ENCODE measurements at places on chromosomes 12 and 14.

DNA sequence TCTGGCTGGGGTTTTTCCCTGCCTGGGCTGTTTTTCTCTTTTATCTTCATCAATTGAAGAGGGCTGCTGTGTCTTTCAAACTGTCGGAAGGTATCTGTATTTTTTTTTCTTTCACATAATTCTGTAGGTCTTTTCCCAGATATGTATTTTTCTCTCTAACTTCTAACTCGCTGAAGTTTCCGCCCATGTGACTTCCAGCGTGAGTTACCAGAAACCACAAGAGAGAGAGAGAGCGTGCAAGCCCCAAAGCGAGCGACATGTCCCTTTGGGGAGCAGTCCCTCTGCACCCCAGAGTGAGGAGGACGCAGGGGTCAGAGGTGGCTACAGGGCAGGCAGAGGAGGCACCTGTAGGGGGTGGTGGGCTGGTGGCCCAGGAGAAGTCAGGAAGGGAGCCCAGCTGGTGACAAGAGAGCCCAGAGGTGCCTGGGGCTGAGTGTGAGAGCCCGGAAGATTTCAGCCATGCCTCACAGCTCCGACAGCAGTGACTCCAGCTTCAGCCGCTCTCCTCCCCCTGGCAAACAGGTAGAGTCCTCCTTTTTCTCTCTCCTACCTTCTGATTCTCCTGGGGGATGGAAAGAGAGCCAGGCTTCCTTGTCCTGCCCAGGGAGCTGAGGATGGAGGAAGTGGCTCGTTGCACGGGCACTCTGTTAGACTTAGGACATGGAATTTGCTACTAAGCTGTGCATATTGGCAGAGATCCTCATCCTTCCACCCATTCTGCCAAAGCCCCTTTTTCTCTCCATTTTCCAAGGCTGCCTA, at the start of gene BATF:
Gene BATF (plus strand): TSS at position 246 of the 759 bp plus-strand sequence. CDS start 214 bp downstream, at position 460.
- peak; percentile 88 for DNase-seq

DNA sequence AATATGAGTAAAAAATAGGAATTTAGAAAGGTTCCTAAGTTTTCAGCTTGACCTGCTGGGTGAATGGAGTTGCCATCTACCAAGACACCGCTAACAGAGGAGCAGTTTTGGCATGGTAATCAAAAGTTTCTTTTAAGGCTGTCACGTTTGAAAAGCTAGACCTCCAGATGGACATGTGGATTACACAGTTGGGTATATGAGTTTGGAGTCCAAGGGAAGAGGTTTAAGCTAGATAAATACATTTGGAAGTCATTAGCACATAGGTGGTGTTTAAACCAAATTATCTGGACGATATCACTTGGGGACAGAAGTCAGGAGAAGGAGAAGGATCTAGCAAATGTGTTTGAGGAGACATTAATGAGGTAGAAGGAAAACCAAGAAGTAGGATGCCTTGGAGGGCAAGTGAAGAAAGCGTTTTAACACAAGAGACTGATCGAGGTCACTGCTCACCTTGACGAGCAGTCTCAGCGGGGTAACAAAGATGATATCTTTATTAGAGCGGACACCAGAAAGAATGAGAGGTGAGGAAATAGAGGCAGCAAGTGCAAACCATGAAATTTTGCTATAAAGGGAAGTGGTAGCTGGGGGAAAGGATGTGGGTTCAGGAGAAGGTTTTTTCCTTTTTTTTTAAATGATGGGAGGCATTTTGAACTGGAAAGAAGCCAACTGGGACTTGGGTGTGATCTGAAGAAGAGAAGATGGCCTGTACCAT, 17.6 kb downstream of the PNP start:
- DNase-seq: no peak

GRCh38 chr12:70721216-70721615, 84.0 kb upstream of the PTPRB start:
- no peak for DNase-seq

DNA sequence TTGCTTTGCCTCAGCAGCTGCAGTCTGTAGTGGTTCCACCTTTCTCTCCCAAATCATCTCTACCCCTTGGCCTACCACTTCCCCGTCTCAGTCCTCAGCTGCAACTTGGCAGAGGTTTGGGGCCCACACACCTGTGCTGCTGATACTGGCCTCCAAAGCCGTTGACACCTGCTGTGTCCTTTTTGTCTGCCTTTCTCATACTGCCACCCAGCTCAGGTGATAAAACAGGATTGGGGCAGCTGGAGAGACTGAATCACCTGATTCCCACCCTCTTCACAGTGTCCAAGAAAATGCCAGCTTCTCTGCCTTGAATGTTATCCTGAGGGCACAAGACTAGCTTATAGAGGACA, 103.7 kb downstream of the ETV6 start:
- no peak for DNase-seq

DNA sequence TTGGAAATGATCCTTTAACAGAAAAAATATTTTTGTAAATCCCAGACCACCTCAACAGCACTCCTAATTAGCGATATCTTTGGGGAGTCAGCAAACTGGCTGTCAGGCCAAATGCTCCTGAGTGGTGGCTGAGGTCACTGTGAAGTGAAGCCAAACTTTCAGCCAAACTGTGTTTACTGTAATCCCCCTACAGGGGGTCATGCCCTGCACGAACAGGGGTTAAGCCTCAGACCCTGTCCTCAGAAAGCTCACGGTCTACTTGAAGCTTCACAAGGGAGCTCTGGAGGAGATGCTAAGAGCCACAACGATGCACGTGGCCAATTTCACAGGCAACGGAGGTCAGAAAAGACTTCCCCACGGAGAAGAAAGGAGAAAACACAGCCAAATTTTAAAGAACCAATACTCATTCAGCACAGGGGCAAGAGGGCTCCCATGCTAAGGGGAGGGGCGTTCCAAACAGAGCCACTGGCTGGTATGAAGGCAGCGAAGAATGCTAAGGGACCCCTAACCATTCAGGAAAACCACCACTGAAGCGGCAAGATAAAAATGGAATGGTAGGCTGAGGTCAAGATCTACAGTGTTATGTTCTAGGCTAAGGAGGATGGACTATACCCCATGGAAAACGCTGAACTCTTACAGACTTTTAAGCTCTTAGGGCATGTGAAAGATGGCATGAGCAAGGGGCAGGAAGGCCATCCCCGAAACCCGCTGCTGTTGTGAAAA, 105.4 kb downstream of the ITPR2 start:
- no peak for DNase-seq

DNA sequence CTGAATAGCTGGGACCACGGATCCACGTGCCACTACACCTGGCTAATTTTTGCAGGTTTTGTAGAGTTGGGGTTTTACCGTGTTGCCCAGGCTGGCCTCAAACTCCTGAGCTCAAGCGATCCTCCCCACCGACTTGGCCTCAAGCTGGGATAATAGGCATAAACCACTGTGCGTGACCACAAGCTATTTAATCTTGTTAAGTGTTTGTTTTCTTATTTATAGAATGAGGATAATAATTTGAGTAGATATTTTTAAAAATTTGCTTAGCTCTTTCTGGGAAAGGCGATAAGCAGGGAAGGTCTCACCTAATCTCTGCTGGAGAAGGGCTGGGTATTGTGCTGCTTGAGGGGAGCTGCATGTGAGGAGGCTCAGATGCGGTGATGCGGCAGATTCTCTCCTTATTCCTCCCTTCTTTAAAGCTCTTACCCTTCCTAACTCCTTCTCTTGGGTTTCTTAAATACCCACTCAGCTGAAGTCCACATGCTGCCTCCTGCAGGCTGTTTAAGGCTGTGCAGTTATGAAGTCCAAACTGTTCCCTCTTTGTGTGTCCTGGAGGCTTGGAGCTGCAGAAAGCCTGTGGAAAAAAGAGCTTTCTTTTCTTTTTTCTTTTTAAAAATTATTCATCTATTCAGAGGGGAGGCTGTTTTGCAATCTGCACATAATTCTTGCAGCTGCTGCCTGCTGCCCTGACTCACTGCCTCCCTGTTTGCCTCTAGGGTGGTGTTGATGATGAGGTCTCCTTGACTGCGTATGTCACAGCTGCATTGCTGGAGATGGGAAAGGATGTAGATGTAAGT, 37.9 kb downstream of the A2ML1 start:
- DNase-seq: peak; percentile 31

DNA sequence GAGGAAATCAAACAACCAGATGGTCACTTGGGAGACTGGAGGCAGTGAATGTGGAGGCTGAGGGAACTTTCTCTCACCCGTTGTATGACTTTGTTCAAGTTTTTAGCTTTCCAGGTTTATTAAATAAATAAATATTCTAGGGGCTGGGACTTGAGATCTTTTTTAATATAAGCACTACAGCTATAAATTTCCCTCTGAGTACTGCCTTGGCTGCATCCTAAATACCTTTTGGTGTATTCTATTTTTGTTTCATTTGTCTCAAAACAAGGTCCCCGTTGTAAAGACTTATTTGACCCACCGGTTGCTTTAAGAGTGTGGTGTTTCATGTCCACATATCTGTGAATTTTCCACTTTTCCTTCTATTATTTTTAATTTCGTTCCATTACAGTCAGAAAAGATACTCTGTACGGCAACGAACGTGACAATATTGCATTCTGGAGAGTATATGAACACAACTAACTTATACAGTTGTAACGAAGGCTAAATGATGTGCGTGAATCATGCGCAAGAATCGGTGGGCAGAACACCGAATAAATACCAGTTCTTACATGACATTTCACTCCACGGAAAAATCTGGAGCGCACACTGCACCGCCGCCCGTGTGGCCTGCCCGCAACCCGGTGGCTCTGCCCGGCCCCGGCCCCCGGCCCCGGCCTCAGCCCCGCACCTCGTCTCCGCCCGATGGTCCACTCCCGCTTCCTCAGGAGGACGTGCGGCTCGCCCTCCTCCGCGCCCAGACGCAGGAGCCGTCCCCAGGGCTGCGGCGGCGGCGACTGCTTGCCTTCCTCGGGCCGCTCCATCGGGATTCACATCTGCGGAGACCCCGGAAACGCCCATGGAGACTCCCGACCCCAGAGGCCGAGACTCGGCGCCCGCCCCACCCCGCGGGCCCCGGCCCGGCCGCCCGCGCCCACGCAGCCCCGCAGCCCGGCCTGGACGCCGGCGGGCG, 602 bp downstream of the CHFR start:
- peak; percentile 38 for DNase-seq

DNA sequence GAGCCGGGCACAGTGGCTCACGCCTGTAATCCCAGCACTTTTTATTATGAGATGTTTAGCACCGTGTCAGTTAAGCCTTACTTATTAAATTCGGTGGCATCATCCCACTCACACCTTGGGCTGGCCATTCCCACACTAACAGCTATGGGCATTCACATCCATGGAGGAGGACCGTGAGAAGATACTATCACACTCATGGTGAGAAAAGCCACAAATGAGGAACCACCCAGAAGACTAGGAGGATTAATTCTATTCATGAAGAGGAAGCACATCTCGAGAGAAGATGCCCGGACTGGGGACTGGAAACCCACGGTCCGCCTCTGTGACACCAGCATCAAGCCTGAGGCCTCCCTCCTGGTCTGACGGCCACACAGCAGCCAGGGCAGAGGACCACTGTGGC, 4.9 kb downstream of the CDC42BPB start:
- no peak for DNase-seq

DNA sequence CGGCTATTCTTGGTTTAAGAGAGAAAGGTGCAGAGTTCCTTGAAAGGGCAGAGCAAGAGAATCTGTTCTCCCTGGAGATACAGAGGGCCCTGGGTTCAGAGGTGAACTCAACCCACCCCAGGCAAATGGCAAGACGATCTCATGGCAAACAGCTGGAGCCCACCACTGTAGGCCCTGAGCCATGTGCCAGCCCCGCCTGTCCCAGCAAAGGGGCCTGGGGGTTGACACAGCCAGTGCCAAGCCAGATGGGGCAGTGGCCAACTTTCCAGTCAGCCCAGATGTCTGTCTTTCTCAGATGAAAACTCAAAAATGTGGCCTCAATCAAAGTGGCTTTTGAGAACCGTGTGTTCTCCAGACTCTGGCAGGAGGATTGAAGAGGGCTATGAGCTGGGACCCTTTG, 51.8 kb downstream of the ISCA2 start:
- no peak for DNase-seq

DNA sequence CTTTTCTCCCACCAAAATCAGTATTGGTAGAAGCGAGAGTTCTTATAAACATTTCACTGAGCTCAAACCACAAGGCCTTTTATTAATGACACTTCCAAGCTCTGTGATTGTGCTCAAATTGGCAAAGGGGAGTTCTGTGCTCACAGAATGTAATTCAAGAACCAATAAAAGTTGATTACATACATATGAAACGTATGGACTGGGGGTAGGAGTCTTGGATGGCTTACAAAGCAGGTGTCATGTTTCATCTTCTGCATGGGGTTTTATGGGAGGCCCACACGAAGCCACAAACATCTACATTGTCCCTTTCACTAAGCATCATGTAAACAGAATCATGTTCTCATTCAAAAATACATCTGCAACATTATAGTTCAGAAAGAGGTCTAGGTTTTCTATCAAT, 828.3 kb downstream of the VRK1 start:
- no peak for DNase-seq

GRCh38 chr12:9782547-9783382, 22.1 kb upstream of the CD69 start:
- no peak for DNase-seq

DNA sequence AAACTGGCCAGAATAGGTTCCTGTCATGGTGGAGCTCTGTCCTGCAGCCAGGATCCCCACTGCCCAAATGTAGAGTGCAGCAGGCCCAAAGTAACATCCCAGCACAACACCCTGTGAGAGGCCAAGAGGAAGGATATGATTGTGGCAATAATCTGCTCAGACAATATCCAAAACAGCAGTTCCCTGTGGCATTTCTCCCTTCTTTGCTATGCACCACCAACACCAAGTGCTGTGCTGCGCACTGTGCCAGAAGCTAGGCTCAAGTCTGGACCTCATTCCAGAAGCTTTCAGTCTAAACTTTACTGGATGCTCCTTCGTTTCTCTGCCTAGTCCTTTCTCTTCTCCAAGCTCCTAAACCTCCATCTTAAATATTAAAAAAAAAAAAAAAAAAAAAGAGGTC, 33.4 kb downstream of the SLC11A2 start:
- DNase-seq: no peak

Data from CD4-positive, alpha-beta T cell (primary cell).